ENCODE measurements at places on chromosomes 7 and 10. TPM values are rescaled to one million over a fixed set of nuclear protein-coding genes. Genes with fewer than 3 reads are reported as not detected.

DNA sequence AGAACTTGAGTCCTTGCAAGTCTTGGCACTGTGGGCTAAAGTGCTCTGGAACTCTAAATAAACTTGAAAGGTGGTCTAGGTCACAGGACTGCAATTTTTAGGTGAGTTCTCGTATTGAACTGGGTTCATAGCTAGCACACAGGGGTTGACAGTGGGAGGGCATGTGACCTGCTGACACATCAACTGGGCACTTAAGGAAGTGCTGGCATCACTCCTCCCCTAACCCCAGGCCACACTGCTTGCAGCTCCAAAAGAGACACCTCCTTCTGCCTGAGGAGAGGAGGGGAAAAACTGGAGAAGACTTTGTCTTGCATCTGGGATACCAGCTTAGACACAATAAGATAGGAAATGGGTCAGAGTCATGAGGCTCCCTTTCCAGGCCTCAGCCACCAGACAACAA, 38.0 kb upstream of the AASS start:
- no peak for DNase-seq

DNA sequence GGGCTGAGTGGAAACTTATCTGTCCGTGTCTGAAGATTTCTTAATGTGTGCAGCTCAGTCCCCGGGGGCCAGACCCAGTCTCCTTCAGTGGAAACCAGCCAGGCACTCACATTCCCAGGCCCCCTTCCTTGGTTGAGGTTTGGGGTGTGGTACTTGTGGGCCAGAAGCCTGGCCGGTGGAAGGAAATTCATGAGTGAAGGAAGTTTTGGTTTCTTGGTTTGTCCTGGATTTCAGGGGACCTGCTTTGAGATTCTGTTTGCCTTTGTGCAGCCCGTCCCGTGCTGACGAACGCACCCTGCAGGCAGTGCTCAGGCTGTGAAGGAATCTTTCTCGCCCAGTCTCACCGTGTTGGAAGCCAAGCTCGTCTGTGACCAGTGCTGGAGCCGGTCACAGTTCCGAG, 2.9 kb downstream of the INPP5A start:
- DNase-seq = no peak

- no peak for DNase-seq
Measured at GRCh38 chr7:131021902-131022301, 287.9 kb upstream of the KLF14 start.

GRCh38 chr10:101061624-101062231, at the start of gene KAZALD1:
TSS of gene KAZALD1 (plus strand) at chr10:101061989. CDS start at chr10:101062593, 604 bp downstream.
- peak; percentile 88 for DNase-seq

DNA sequence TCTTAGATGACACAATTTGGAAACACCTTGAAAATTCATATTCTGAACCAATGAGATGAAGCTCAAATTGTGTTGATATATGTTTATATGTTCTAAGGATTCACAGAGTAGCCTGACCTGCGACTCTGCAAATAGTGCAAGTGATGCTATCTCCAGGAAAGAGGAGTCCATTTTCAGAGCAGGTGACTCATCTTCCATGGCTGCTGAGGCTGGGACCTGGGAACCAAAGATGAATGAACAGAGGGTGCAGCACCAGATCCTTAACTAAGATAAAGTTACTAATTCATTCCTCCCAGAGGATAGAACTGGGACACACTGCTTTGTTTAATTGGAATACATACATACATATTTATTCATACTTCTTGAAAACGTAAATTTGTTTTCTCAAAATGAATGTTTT, 240.6 kb upstream of the SEMA3C start:
- no peak for DNase-seq

DNA sequence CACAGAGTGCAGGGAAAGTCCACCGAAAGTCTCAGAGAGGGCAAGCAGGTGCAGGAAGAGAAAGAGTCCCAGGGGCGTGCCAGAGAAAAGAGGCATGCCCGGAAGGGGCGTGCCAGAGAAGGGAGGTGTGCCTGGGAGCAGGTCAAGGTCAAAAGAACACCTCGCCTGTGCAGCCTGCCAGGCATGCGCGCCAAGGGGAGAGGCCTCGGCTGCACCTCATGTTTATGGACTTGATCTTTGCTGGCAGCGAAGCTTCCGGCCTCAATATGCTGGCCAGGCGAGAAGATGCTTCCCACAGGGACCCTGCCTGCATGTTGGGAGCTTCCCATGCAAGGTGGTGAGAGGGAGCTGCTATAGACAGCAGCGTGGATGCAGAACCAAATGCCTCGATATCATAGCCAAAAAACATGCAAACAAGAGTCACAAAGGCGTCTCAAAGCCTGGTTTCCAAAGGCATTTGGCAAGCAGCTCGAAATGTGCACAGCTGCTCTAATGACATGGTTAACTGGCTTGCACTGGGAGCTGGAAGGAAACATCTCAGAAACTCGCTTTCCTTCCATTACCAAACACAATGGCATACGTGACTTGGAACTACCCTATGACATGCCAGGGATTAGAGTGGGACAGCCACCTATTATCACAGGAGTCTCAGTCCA, 192.5 kb upstream of the PPP2R2D start:
- peak; percentile 49 for DNase-seq

DNA sequence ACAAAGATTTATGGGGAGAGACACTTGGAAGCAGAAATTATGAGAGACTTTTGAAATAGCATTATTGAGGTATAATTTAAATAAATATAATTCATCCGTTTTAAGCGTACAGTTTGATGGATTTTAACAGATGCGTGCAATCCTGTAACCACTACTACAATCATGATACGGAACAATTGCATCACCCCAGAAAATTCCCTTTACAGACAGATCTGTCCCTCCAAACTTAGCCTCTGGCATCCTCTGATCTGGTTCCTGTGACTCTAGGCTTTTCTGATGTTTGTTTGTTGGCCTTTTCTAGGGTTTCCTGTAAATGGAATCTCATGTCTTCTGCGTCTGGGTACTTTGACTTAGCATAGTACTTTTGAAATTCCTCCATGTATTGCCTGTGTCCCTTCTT, 15.5 kb downstream of the UBN2 start:
- DNase-seq = no peak

DNA sequence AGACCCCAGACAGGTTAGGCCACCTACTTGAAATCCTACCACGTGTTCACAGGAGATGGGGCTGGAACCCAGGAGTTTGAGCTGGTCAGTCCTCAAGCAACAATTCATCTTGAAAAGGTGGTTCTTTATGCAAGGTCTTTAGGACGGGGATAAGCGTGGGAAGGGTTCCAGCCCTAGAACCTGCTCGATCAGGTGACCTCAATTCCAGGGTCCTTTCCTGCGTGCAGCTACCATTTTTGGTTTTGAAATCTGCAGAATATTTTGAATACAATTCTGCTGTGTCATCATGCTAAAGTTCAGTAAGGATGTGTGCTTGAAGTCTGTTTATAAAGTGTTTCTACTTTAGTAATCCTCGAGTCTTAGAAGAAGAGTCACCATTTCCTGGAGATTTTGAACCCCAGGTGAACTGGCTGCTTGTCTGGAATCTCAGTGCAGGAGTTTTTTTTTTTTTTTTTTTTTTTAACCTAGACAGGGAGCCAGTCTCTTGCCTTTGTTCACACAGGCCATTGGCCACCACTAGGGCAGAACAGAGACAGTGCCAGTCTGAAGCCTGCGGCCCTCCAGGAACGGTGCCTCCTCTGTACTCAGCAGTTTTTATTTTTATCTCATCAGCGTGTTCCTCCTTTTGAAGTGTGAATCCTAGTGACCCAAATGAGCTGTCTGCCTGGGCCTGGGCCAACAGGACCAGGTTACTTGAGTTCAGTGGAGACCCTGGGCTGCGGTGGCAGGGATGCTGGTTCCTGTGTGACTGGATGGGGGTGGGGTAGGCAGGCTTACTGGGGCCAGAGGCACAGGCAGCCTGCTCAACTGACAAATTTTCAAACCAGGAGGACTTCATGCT, 54.6 kb downstream of the EEPD1 start:
- DNase-seq = no peak

GRCh38 chr10:66819691-66820090, 106.1 kb upstream of the LRRTM3 start:
- no peak for DNase-seq

- no peak for DNase-seq
Measured at GRCh38 chr7:113054938-113055337, 31.7 kb downstream of the GPR85 start.

- DNase-seq = no peak
Measured at GRCh38 chr7:84729284-84729683, 457.6 kb downstream of the SEMA3D start.

The SPAM1 gene
- not detected for polyA plus RNA-seq

The KEL gene
- 0.58 TPM for polyA plus RNA-seq

The CLDN3 gene
- not detected for polyA plus RNA-seq

The ICA1 gene
- polyA plus RNA-seq = 5.6 TPM

The AKR1C1 gene
- 9.1 TPM for polyA plus RNA-seq

The BTBD16 gene
- polyA plus RNA-seq = 0.15 TPM

The COL26A1 gene
- 1.7 TPM for polyA plus RNA-seq

Measured in muscle of back (tissue), 13 donors.